ENCODE measurements at places on chromosomes 1 and 21.
A peak's percentile ranks its signal among the peaks of the same experiment; 100 is the strongest.

DNA sequence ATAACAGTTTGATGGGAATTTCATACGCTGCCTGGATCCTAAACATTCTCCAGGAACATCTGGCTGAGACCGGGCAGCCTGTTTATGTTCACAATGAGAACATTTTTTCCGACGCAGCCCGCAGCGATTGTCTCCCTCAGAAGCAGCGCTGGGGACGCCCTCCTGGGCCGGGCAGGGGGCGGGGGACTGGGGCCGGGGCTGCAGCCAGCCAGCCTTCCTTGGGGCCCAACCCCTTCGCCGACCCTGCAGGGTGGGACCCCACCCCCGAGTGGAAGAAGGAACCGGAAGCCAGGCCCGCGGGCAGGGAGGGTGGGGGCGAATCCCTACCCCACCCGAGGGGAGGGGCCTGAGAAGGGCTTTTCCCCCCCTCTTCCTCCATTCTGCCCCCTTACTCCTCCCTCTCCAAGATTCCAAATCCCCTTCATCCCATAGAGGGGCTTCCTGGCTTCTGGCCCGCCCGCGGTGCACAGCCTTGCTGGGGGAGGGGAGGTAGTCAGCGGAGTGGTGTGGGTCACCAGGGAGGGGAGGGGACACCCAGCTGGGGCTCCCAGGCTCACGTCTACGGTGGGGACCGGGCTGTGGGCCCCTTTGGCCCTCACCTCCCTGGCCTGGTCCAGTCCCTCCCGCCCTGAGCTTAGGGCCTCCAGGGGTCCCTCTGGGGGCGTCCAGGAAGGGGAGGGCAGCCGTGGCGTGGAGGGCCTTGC is 60.6 kb downstream of the WNT9A start:
- DNase-seq = no peak

DNA sequence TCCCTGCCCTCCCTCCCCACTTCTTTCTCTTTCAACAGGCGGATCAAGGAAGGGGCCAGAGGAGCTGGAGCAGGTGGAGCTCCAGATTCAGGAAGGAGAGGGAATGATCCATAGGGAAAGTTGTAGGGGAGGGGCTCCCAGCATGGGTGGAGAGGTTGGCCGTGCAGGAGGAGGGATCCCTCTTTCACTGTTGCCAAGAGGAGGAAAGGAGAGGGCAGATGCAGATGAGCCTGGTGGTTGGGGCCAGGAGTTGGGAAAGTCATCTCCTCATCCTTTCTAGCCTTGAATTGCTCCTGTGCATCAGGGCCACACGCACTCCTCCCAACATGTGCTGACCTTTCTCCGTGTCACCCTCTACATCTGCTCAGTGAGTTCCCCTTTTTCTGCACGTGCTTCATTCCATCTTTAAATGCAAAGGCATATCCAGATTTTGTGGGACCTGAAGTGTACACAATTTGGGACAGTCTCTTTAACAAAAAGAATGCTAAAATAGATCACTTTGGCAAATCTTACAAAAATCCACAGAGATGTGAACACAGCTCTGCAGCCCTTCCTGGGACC is 32.4 kb downstream of the ZBTB18 start:
- DNase-seq = no peak

- DNase-seq = peak; percentile 76
Measured at GRCh38 chr1:7292714-7293419, 478.2 kb upstream of the VAMP3 start.

DNA sequence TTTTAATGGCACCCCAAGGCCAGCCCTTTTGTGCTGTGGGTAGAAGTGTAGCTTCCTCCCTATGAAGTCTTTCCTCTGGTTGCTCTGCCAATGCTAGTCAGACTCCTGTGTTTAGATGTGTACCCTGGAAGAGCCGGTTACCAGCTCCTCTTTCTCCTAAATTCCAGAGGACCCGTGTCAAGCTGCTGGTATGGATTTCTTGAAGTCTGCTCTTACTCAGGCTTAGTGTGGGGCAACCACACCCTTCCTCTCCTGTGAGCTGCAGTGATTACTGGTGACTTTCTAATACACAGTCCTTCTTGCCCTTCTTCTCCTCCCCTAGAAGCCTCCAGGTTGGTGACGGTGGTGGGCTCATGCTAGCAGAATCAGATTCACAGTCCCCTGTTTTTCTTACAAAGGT is 74.1 kb upstream of the AKT3 start:
- no peak for DNase-seq

DNA sequence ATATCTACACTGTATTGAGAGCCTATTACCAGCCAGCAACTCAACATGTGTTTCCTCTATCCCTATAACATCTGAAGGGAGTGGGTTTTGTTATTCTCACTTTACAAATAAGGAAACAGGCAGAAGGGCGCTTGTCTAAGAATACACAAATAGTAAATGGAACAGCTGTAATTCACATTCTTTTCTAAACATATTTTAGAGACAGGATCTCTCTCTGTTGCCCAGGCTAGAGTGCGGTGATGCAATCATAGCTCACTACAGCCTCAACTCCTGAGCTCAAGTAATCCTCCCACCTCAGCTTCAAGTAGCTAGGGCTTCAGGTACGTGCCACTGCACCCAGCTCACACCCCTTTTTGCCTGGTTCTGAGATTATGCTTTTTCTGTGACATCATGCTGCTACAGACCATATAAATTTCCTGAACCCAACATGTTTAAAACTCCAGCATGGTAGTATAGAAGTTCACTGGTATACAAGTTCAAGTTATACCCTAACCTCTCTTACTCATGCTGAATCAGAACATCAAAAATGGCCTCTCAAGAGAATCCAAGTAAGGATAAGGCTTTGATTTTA is 8.6 kb upstream of the TACSTD2 start:
- no peak for DNase-seq

DNA sequence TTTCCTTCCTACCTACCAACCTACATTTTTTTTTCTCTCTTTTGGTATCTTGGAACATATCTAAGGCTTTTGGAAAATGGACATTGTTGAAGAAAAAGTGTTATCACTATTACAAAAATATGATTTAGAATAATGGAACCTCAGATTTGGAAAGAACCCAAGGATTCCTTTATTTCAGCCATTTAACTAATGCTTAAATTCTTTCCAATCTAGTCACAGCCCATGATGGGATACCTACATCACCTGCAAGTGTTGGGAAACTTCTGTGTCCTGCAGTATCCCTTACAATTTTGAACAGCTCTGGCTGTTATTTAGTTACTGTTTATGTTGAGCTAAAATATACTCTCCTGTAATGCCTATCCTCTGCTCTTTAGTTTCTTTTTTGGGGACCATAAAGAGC is 22.3 kb upstream of the APOBEC4 start:
- no peak for DNase-seq

GRCh38 chr1:4305526-4306301 is 348.7 kb upstream of the AJAP1 start:
- no peak for DNase-seq

DNA sequence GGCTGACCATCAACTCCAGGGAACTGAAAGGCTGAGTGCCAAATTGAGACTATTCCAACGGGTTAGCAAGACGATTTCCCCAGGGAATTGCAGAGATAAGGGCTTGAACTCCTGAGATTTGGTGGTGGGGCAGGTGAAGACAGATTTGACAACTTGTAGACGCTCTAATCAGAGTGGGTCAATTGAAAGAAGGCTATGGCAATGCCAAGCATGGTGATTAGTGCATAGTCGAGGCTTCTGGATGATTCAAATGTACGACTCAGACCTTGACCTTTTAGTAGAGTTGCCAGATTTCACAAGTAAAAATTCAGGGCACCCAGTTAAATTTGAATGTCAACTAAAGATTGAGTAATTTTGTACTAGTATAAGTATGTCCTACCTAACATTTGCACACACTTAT is 302.1 kb upstream of the SPAG17 start:
- DNase-seq = no peak

- no peak for DNase-seq
Measured at GRCh38 chr1:76239470-76239918, 164.9 kb downstream of the ST6GALNAC3 start.

GRCh38 chr1:244760471-244760870 is 75.0 kb upstream of the COX20 start:
- no peak for DNase-seq

- DNase-seq = no peak
Measured at GRCh38 chr1:116769994-116770393, 15.8 kb downstream of the CD2 start.

- no peak for DNase-seq
Measured at GRCh38 chr1:39159224-39160036, 45.1 kb upstream of the MACF1 start.

- no peak for DNase-seq
Measured at GRCh38 chr1:13797397-13797796, 97.4 kb downstream of the PRDM2 start.

- no peak for DNase-seq
Measured at GRCh38 chr1:234009668-234010067, 105.2 kb downstream of the SLC35F3 start.

DNA sequence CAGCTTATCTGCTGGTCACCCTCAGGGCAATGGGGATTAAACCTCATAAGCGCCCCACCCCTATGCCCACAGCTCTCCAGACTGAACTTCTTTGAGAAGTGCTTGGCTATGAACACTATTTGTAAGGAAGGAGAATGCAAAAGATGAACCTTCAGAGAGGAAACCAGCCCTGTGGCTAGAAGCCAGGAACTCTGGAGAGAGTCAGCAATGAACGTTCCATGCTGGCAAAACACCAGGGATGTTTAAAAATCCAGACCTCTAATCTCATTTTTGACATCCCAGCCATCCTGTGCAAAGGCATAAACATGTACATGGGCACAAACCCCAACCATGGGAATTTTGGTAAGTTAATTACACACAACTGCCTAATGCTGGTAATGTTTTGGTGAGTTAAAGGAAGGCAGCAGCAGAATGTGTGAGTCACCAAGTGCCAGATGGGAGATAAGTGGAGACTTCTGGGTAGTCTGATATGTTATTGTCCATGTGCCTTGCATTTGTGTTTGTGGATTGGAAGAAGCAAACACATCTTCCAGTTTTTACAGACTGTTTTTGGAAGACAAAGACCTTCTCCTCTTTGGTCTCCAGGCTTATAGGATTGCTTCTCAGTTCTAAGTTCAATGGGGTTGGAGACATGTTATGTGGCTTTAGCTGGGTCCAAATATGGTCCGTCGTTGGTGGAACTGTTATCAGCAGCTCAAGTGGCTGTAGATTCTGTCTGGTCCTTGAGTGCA is 174.1 kb upstream of the ETV3 start:
- no peak for DNase-seq

DNA sequence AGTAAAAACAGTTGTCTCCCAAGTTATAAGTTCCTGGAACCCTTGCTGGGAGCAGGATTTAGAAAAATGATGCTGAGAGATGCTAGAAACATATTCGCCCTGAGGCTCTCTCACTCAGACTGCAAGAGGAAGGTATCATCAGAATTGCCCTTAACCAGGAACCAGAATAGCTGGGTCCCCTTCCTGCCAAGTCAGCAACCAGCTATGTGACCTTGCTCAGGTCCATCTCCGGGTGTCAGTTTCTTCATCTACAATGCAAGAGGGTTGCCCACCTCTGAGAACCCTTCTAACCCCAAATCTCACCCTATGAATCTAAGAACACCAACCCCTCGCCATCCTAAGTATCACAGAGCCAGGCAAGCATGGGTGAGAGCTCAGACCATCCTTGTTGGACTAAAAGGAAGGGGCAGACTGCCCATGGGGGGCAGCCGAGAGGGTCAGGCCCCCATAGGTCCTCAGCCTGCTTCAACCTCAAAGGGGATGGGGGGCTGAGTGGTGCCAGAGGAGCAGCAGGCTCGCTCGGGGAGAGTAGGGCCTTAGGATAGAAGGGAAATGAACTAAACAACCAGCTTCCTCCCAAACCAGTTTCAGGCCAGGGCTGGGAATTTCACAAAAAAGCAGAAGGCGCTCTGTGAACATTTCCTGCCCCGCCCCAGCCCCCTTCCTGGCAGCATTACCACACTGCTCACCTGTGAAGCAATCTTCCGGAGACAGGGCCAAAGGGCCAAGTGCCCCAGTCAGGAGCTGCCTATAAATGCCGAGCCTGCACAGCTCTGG is 390 bp upstream of the S100A9 start:
- DNase-seq = no peak

DNA sequence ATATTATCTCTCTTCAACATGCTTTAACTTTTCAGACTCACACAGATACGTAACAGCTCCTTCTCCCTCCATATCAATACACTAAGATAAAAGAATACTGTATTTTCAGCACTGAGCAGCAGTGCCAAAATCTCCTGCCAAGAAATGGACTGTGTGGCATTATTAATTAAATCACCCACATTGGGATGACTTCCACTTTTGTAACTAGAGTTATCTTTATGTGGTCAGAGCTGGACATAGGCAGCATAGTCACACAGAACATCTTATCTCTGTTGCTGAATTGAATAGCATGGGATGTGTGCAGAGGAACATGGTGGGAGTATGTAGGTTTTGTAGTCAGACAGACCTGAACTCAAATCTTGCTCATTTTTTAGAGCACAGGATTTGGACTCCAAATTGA is 41.4 kb upstream of the CACYBP start:
- no peak for DNase-seq

- no peak for DNase-seq
Measured at GRCh38 chr1:7869136-7869920, 16.5 kb upstream of the UTS2 start.
